ENCODE measurements at places on chromosomes 7 and 10. TPM values are rescaled to one million over a fixed set of nuclear protein-coding genes. Genes with fewer than 3 reads are reported as not detected.

GRCh38 chr7:152158801-152159587, 133.5 kb downstream of the GALNT11 start:
- no peak overlapping the region for H3K4me3 ChIP-seq
- no peaks in the 10 kb centered on the region for H3K27me3 ChIP-seq
- peaks cover 80% of the 10 kb centered on the region for H3K36me3 ChIP-seq
- peak; percentile 31 for DNase-seq

The GPR15LG gene
- total RNA-seq, result 262 TPM

DNA sequence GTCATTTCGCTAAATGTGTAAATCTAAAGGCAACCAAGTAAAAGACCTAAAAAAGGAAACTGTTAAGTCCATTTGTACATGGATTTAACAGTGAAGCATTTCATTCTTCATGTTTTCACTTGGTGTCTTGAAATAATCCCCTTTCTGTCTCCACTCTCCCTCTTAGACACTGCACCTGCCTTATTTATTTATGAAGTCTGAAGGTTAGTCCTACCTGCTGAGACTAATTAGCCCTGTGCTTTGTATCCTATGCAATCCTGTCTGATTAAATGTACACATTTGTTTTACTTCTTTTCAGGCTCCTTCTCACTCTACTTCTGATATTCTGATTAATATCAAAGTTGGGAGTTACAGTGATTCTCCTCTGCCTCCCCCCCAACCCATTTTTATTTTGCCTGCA, 1.9 kb upstream of the TCF7L2 start:
- H3K27me3 ChIP-seq, result no peaks in the 10 kb centered on the region
- peak overlapping the region; percentile 88 for H3K4me3 ChIP-seq
- peak overlapping the region; percentile 95 for H3K27ac ChIP-seq
- peaks cover 11% of the 10 kb centered on the region for H3K4me1 ChIP-seq
- H3K36me3 ChIP-seq, result no peaks in the 10 kb centered on the region

The MSS51 gene
- 1.9 TPM for total RNA-seq

- H3K4me3 ChIP-seq, result no peak overlapping the region
- DNase-seq, result no peak
- peaks cover 10% of the 10 kb centered on the region for H3K4me1 ChIP-seq
- H3K27me3 ChIP-seq, result no peaks in the 10 kb centered on the region
- H3K36me3 ChIP-seq, result no peaks in the 10 kb centered on the region
Observed at GRCh38 chr10:75019370-75019769, 92.1 kb upstream of the SAMD8 start.

GRCh38 chr7:23058408-23059096, 44.6 kb upstream of the HYCC1 start:
- H3K4me3 ChIP-seq, result no peak overlapping the region
- no peak overlapping the region for H3K27ac ChIP-seq
- H3K27me3 ChIP-seq, result peaks cover 15% of the 10 kb centered on the region
- no peaks in the 10 kb centered on the region for H3K36me3 ChIP-seq
- no peak for DNase-seq

The CELF2 gene
- total RNA-seq, result 29.2 TPM

The HMX3 gene
- total RNA-seq, result not detected

The ASB4 gene
- total RNA-seq, result not detected

DNA sequence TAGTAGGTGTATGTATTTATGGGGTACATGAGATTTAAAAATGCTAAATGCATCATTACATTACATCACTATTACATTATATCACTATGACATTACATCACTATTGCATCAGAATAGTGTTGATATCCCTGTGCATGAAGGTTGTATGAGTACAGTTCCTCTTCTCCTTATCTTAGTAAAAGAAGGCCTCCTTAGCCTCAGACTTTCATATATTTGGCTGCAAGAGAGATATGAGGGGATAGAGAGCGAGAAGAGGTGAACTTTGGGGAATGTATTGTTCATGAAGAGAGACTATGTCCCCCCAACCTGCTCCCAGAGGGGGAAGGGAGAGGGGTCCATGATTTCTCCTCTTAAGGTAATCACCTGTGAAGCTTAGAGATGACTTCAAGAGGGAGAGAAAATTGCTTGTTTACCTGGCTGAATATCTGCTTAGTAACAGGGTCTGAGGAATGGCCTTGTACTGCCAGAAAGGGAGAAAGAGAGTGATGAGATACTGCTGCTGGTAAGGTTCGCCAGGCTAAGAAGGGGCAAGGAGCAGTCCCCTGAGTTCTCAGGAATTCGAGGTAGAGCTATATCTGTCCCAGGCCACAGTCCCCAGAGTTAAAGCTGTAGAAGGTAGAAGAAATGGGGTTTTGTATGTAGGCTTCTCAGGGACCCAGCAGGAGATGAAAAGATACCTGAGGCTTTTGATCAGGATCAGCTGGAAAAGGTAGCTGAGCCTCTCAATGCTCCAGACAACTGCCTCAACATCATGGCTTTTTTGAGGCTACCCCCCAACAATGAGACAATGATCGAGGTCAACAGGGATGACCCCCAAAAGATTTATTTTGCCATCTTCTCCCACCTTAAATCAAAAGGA, 168.4 kb upstream of the WNT16 start:
- no peak overlapping the region for H3K27ac ChIP-seq
- no peaks in the 10 kb centered on the region for H3K36me3 ChIP-seq
- H3K4me1 ChIP-seq, result no peaks in the 10 kb centered on the region
- H3K27me3 ChIP-seq, result no peaks in the 10 kb centered on the region

The ANKRD2 gene
- not detected for total RNA-seq

The SPDYE5 gene
- total RNA-seq, result not detected

GRCh38 chr10:33256458-33256857, 78.0 kb downstream of the NRP1 start:
- no peaks in the 10 kb centered on the region for H3K36me3 ChIP-seq
- no peak for DNase-seq
- H3K27ac ChIP-seq, result no peak overlapping the region
- no peaks in the 10 kb centered on the region for H3K27me3 ChIP-seq

DNA sequence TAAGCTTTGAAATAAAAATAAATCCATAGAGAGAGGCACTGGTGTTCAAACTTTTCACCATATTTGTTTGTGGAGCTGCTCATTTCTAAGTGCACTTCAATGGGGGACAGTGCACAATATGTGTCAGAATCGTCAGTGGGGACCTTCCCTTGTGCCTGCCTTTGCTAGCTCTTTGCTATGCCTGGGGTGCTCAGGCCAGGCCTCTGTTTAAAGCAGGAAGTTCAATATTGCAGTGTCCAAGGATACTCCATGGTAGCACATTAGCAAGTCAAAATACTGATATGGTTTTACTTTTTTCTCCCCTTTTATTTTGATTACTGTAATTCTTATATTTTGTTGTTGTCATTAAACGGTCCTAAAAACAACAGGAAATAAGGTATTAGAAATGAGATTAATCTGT, 113.4 kb downstream of the POU6F2 start:
- no peak overlapping the region for H3K27ac ChIP-seq
- no peaks in the 10 kb centered on the region for H3K27me3 ChIP-seq
- no peak overlapping the region for H3K4me3 ChIP-seq
- no peaks in the 10 kb centered on the region for H3K36me3 ChIP-seq

All from transverse colon (tissue), 4 donors.